ENCODE measurements at places on chromosomes 5 and 9.

DNA sequence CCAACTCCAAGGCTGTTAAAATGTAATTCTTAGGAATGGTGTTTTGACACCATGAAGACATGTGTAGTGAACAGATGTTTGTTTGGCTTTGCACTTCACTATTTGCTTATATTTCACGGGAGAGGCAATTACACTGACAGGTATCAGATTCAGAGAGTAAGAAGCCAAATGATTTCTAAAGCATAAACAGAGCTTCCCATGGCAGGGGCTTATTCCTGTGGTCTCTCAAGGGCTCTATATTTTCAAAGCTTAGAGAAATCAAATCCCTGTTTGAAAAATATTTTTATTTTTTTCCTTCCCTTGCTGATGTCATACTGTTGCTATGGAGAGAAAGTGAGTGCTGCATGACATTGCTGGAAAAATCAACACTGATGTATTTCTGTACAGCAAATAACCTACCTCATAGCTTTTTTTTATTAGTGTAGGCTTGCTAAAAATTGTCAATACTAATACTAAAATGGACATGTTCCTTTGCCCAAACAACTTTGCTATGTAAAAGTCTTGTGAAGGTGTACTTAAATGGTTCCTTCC lies 161.4 kb downstream of the GIN1 start:
- DNase-seq = no peak

DNA sequence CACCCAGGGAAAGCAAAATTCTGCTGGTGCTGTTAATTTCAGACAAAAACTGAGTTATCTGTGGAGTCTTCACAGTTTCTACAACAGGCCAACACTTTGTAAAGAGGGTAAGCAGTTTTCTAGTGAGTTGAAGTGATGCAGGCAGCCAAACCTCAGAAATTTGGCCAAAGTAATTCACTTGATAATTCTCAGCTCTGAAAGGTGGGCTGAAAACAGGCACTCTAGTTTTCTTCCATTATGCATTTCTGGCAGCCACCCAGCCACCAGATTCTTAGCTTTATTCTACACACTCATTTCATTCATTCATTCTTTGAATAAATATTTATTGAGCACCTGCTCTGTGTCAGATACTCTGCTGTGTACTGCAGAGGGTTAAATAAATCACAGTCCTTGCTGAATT lies 184.2 kb downstream of the RAB3C start:
- no peak for DNase-seq

DNA sequence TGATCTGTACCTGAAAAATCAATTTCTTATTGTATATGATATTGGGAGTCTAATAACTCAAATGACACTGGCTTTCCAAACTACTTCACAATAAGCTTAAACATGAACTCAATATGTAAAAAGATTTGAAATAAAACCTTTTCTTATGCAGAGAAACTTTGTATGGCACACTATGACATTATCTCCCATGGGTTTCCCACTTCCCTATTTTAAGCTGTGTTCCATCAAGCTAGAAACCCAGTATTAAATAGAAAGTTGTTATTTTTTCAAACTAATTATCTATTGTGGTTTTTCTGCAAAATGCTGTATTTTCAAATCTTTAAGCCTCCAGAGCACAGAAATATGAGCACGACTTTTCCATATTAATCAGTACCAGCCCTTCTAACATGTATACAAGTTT lies 174.7 kb downstream of the NFIB start:
- no peak for DNase-seq

DNA sequence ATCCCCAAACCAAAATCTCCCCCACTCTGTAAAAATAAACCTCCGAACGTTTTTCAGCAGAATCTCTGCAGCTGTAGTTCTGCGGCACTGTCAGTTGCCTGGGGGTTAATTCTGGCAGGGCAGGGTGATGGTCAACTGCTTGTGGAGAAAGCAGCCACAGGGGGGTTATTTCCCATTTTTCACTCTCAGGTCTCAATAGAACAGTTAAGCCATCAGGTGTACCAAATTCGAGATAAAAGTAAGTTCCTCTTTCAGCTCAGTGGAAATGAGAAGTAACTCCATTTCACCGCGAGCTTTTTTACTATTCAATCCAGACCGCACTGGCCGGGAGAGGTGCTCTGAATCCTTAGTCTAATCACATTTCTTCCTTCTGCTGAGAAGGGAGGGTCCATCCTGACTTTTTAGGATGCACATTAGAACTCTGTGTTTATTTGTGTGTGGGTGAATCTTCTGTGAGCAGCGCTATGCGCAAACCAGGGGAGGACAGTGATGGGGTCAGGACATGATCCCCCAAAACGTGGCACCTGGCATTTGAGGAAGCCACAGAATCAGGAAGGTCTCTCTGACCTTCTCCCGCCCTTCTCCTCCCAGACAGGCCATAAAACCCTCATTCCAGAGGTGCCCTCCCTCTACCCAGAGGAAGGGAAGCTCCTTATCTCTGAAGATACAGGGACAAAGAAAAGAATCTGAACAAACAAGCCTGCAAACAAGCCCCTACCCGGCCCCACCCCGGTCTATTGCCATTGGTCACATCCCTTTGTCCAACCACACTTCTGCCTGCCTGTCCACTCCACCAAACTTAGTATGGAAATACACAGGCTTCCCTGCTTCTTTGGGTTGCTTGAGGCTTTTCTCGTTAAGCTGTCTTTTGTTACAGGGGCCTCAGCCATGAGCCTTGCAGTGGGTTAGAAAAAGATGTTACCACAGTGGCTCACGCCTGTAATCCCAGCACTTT lies 229.0 kb downstream of the ROR2 start:
- no peak for DNase-seq

- DNase-seq = no peak
Measured at GRCh38 chr5:107092695-107093094, 578.0 kb downstream of the EFNA5 start.

DNA sequence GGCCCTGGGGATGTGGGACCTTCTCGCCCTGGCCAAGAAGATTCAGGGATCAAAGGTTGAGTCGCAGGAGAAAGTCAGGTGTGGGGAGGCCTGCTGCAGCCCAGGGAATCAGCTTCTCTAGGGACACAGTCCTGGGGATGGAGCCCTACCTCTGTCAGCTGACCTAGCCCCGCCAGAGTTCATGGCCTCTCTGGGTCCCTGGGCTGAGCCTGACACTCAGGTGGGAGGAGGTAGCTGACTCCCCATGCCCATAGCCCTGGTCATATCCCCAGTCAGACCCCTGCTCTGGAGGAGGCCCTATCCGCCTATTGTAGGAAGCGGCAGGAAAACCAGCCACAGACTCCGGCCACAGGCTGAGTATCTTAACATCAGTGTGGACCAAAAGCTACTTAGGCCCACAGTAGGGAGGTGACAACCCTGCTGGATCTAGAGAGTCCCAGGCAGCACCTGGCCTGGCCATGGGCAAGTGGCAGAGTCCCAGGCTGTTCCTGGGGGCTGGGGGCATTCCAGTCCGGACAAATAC lies 15.0 kb upstream of the MRNIP start:
- no peak for DNase-seq

DNA sequence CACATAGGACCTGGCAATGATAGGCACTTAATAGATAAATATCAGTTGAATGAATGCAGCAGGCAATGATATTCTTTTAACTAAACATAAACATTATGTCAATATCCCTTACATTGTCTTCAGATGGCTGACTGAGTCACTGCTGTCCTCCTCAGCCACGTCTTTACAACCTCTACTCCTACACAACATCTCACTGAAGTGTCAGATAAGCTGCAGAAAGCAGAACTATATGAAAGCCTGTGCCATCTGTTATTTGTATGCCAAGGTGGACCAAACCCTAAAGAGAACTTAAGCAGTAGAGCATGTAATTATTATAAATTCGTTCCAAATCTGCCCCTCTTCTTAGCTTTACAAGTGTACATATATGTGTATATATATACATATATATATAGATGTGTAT lies 271.2 kb downstream of the RASEF start:
- no peak for DNase-seq

GRCh38 chr9:94178927-94179326 lies 80.2 kb upstream of the ZNF169 start:
- DNase-seq = no peak

DNA sequence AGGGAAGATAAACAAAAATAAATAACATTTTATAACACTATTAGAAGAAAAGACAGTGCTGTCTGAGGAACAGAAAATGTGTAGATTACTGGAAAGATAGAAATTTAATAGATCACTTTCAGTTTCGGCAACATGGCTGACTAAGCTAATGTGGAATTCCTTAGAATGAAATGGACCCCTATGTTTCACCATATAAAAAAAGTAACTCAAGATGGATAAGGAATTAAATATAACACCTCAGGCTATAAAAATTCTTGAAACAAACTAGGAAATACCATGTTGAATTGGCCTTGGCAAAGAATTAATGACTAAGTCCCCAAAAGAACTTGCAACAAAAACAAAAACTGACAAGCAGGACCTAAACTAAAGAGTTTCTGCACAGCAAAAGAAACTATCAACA lies 558.3 kb downstream of the CHSY3 start:
- DNase-seq = no peak
